ACHN (cell line): ENCODE measurements at places on chromosomes 2 and 18.

- no peak for DNase-seq
Observed at GRCh38 chr2:60961457-60961856, 56.1 kb upstream of the PEX13 start.

DNA sequence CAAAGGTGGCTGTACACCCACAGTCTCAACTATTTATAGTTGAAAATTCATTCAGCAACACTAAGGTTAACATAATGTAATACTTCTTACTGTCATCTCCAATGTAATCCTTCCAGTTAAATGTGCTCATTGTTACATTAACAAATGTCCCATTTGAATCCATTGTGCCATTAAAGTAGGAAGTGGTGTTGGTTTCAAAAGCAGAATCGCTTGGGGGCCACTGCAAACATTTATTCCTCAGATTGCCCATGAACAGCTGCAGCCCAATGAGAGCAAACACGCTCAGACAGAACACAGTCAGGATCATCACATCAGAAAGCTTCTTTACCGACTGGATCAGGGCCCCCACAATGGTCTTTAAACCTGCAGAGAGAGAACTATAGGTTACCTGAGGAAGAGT lies 41.4 kb downstream of the SCN3A start:
- DNase-seq, result no peak

DNA sequence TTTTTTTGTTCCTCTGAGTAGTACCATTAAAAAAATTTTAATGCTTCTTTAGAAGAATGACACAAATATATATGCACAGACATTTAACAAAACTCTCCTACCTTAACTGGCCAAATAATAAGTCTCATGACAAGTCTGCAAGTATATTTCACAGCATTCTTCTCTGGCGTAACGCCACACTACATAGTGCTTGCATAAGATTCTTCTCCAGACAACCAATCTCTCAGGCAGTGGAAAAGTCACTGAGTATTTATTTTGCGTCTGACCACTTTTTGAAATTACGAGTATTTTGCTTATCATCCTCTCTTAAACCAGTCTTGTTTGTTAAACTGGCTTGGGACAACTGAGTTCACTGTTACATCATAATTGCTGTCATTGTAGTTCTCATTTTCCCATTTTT lies 749.2 kb downstream of the ADCYAP1 start:
- no peak for DNase-seq

DNA sequence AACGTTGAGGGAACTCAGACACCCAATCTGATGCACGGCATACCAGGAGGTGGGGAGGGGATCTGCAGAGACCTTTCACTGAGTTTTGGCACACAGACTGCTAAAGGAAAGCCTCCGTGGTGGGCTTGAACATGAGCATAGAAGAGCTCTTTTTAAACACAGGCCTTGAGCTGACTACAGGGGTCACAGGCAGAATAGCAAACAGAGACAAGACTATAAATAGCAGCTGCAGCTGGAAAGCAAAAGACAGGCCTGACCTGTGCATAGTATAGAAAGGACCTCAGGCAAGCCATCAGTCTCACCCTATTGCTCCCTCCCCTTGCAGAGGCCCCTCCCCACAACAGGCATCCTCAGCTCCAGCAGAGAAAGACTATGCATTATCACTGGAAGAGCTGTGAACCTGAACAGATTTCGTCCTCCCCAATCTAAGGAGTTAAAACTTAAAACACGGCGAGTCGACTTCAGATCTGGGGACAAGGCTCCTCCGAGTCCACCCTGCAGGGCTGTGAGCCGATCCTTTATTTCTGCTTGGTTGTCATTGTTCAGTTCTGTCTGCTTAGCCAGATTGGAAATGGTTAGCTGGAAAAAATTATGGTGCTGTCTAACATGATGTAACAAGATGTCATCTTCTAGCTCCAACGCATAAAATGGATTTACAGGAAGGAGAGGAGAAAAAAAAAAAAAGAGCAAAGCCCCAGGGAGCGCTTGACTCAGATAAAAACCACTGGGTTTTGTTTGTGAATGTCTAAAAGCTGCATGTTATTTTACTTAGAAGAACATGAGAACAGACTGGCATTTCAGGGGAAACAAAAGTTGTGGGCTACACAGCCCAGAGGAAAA lies 25.2 kb upstream of the LCLAT1 start:
- no peak for DNase-seq

GRCh38 chr2:127479219-127479825 lies 47.0 kb downstream of the IWS1 start:
- DNase-seq, result peak; percentile 71

DNA sequence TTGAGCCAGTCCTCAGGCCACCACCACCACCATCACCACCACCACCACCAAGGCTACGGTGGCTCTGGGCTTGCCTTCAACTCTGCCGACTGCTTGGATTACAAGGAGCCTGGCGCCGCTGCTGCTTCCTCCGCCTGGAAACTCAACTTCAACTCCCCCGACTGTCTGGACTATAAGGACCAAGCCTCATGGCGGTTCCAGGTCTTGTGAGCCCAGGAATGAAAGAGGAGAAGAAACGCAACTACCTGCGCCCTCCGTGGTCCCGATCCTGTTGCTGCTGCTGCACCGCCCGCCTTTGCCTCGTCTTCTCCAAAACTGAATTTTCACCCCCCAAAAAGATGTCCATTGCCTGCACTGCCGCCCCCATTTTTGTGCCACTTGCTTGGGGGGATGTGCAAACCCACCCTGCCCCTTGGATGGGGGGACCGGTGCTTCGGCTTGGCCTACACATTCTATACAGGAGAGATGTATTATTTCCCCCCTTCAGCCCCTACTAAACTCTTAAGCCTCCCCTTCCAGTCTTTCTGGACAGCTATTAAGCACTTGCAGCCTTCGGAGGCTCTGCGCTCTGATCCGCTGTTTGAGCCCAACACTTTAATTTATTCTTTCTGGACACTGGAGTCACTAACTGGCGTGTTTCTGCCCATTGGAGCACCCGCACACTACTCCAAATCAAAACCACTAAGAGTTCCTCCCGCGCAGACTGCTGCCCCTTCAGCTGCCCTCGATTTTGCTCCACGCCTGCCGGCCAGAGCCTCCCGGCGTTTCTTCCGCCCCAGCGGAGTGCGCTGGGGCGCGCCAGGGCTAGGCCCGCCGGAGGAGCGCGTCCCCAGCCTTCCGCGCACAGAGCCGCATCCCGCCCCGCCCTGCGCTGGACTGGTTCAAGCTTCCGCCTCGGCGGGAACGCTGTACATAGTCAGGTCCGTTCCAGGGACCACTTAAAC lies 5.7 kb downstream of the OTX1 start:
- DNase-seq, result no peak

DNA sequence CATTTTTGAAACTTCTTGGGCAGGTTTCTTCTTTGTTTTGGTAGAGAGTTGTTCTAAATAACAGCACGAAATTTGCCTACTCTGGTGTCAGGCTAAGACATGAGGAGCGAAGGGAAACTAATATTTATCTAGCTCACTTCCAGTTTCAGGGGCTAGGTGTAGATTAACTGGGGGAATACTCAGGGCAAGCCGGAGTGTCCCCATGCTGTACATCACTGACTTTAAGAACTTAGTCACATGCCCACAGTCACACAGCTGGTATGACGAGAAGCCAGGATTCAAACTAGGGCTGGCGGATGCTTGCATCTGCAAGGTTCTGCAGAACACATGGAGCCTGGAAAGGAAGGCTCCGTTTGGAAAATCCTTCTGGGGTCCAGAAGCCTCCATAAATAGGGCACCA lies 133.3 kb downstream of the ALPK2 start:
- DNase-seq, result no peak

- no peak for DNase-seq
Observed at GRCh38 chr2:96806468-96807126, 9.5 kb upstream of the CNNM3 start.

DNA sequence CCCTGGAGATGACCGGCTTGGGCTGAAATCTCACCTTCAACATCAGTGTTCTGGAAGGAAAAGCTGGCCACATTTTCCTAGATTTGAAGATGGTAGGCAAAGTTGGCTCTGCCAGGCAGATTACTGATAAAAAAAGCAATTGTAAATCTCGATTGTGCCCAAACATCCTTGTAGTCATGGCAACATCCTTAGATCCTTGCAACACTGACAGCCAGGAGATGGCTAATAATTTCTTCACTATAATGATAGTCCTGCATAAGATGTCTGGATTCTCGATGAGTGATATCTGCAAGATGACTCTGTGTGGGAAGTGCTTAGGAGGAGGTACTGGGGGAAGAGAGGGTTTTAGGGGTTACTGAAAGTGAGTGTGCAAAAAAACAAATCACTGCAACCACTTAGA lies 149.1 kb downstream of the FSHR start:
- DNase-seq, result no peak

DNA sequence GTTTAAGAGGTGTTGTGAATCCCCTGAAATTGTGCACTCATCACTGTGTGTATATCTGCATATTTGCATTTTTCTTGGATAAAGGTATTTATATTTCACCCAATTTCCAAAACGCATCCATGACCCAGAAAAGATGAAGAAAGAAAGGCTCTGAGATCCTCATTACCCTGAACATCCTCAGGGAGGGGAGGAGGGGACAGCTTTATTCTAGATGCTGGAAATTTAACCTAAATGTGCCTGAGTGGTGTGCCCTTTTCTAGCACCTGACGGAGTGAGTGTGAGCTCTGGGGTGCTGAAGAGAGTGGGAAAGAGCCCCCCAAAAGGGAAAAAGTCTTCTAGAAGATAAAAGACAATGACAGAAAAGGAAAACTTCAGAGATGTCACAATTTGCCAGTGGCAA lies 20.8 kb downstream of the CNTNAP5 start:
- DNase-seq, result no peak

DNA sequence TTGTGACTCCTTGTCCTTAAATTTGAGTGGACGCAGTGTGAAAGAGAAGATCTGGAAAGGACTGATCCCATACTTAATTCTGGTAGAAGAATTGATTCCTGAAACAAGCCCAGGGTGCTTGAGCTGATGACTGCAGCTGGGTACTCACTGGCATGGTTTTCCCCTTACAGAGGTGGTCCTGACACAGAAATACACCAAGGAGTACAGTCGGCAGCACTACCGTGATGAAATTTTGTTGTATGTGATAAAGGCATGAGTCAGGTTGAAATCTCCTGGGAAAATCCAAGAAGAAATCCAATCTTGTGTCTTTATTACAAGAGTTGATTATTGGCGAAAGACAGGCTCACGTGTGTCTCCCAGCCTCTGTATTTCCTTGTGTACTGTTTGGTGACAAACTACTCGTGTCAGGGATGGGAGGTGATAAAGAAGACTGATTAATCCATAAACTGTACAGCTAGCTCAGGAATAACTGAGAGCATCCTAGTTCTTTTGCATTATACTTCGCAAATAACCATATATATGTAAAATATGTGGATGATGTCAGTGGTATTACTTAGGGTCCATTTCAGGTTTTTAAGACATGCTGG lies 76.6 kb downstream of the RAPGEF4 start:
- DNase-seq, result no peak

- no peak for DNase-seq
Observed at GRCh38 chr18:58183226-58183625, 139.2 kb downstream of the NEDD4L start.

DNA sequence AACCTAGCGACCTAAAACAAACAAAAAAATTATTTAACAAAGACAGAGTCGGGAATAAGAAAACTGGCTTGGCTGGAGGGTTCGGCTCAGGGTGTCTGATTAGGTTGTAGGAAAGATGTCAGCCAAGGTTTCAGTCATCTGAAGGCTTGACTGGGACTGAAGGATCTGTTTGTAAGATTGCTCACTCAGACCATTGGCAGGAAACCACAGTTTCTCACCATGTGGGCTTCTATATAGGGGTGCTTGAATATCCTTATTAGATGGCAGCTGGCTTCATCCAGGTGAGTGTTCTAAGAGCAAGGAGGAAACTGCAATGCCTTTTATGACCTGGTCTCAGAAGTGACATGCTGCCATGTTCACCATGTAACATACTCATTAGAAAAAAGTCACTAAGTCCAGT lies 999 bp upstream of the IL36B start:
- no peak for DNase-seq

- no peak for DNase-seq
Observed at GRCh38 chr2:15010346-15010745, 377.8 kb downstream of the LRATD1 start.

- DNase-seq, result no peak
Observed at GRCh38 chr18:52730972-52731619, 391.1 kb downstream of the DCC start.

- no peak for DNase-seq
Observed at GRCh38 chr2:197284956-197285355, 25.6 kb downstream of the ANKRD44 start.

GRCh38 chr2:120132190-120132589 lies 91.0 kb downstream of the TMEM185B start:
- peak; percentile 53 for DNase-seq

DNA sequence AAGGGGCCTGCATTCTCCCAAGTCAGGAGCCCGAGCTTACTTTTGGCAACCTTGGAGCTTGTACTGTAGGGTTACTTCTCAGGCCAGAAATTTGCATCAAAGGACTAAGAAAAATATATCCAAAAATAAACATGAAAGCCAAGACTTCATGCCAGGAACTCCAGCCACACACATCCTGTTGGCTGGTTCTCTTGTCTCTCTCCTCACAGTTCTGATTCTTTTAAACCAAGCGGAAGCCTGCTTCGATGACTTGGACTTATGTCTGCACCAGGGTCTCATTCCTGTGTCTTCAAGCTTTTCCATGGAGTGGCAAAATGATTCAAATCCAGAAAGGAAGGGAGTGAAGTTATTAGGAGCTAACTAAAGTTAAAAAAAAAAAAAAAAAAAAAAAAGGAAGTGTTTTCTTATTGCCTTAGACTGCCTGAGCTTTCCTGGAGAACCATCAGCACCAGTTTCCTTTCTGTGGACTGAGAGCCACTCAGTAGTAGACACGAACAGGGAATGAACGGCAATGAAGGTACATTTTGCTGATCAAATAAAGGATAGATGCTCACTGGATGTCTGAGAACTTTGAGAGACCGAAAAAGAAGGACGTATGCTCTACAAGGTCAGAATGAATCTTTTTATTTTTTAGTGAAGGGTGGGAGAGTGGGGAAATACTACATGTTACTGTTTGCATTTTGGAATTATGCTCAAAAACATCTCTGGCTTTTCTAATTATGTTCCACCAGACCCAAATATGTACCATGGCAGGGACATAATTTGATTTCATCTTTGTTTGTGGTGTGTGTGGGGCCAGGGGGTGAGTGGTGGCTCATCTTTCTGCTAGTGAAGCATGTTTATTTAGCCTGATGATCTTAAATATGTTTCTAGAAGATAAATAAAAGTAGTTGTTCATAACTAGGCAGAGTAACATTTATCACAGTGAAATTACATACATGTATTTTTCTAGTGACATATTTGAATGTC lies 86.0 kb downstream of the RAPGEF4 start:
- no peak for DNase-seq

- DNase-seq, result peak; percentile 12
Observed at GRCh38 chr2:44389895-44390294, 28.1 kb downstream of the CAMKMT start.

- DNase-seq, result no peak
Observed at GRCh38 chr18:11866329-11866728, 15.1 kb downstream of the CHMP1B start.

DNA sequence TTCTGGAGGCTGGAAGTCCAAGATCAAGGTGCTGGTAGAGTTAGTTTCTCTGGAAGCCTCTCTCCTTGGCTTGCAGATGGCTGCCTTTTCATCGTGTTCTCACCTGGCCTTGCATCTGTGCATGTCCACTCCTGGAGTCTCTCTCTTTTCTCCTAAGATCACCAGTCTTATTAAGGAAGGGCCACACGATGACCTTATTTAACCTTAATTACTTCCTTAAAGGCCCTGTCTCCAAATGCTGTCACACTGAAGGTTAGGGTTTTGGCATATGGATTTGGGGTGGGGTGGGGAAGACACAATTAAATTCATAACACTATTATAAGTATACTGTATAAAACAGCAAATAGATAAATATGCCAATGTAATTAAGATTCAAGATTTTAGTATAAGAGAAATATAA lies 402.4 kb upstream of the HS6ST1 start:
- no peak for DNase-seq
